Thyroid gland (tissue), 4 donors: ENCODE measurements at places on chromosomes 11 and 22.

- no peak for DNase-seq
Measured at GRCh38 chr11:128547946-128548648, 39.3 kb downstream of the ETS1 start.

DNA sequence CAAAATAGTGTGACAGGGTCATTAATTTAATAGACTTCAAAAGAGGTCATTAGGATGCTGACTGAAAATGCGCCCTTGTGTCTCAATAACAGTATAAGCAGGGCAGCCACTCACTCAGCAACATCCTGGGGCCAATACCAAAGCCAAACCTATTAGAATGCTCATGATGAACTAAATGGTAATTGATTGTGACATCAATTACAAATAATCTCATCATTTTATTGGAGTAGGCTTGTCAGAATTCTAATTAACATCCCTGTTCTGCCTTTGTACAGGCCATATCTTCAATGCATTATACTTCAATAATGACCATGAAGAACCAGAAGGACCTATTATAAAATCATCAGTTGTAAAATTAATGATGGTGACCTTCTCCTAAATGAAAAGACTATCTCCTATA lies 64.2 kb downstream of the DNAJC24 start:
- no peak for DNase-seq

- DNase-seq = no peak
Measured at GRCh38 chr11:15667127-15667725, 552.5 kb downstream of the INSC start.

DNA sequence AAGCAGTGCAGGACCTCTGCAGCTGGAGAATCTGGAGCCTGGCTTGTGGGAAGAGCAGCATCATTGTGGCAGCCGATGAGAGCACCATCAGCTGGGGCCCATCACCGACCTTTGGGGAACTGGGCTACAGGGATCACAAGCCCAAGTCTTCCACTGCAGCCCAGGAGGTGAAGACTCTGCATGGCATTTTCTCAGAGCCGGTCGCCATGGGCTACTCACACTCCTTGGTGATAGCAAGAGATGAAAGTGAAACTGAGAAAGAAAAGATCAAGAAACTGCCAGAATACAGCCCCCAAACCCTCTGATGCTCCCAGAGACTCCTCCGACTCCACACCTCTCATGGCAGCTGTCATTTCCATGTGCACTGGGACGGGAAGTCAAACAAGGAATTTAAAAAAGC lies 35.6 kb downstream of the ASRGL1 start:
- no peak for DNase-seq

- peak; percentile 48 for DNase-seq
Measured at GRCh38 chr22:46370584-46371291, 35.2 kb downstream of the TRMU start.

GRCh38 chr11:10858439-10859325 lies 829 bp upstream of the ZBED5 start:
- peak; percentile 64 for DNase-seq

- DNase-seq = no peak
Measured at GRCh38 chr11:46410021-46410420, 18.4 kb upstream of the CHRM4 start.

DNA sequence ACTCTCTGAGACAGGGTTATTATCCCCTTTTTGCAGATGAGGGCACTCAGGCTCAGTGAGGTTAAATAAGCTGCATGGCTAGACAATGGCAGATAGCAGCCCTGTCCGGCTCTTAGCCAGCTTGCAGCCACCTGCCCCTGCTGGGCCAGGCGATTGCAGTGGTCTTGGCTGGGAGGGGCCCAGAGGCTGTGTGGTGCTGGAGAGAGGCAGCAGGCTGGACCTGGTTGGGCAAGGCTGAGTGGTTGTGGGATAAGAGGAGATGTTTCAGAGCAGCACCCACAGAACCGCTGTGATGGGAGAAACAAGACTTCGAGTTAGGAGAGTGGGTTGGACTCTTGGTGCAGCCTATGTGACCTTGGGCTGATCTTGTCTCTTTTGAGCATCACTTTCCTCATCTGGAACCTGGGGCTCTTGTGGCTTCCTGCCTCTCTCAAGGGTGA lies 25.5 kb downstream of the PTPRJ start:
- DNase-seq = no peak

GRCh38 chr11:94504689-94505293 lies 7.5 kb upstream of the C11orf97 start:
- no peak for DNase-seq

- no peak for DNase-seq
Measured at GRCh38 chr11:71998649-71999310, at the start of gene IL18BP. IL18BP (plus strand) TSS chr11:71998909; CDS start chr11:71999985, 1,076 bp downstream.
